Left kidney (tissue), 8 donors: ENCODE measurements at places on chromosomes 1 and 21. TPM values are rescaled to one million over a fixed set of nuclear protein-coding genes. Genes with fewer than 3 reads are reported as not detected.

The CD1E gene
- not detected for polyA plus RNA-seq

The UBR4 gene
- 150 TPM for polyA plus RNA-seq

The ATF3 gene
- polyA plus RNA-seq: 19.1 TPM

GRCh38 chr1:113804421-113805255 is 7.6 kb downstream of the RSBN1 start:
- DNase-seq: no peak

GRCh38 chr1:216458812-216459211 is 35.6 kb upstream of the USH2A start:
- no peak for DNase-seq

GRCh38 chr1:169051171-169051570 is 55.3 kb upstream of the ATP1B1 start:
- no peak for DNase-seq

DNA sequence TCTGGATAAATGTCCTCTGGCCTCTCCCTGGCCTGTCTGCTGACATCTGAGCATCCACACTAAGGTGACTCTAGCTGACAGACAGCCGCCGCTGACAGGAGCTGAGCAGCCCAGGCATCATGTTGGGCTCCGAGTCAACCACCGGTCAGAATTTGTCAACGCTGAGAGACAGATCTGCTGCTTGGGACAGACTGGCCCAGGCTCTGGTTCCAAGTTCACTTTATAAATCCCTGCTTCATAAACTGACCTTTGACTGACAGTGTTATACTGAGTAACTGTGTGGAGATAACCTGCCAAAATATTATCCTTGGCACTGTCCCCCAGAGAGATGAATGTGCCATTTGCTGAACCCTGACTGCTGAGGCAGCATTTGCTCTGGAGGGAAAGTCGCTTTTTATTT is 616.7 kb downstream of the NPHP4 start:
- DNase-seq: no peak

DNA sequence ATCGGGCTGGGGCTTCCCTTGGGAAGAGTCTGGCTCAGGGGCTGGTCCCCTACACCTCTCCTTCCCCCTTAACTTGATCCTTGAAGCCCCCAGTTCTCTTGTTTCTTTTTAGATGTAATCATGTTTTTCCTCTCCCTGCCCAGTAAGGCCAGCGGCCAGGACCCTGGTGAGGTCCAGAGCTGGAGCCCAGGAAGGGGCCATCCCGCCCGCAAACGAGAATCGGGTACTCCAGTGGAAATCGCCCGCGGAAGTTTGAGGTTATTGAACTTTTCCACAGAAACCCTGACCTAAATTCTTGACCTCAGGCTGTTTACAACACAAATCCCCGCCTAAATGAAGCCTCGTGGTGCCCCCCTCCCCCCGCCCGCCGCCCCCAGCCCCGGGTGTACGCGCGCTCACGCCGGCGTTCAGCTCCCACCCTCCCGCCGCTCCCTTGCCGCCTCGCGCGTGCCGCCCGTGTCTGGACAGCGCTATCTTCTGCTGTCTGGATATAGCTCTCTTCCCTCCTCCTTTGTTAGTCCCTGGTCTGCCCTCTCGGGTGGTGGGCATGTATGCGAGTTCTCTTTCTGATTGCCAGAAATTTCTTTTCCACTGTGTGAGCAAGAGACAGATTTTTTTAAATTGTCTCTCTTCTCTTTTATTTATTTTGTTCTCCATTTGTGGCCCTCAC is 165.9 kb upstream of the CACNA1E start:
- DNase-seq: no peak

GRCh38 chr1:202662081-202662480 is 48.2 kb downstream of the SYT2 start:
- no peak for DNase-seq

GRCh38 chr1:220306339-220306738 is 34.1 kb upstream of the RAB3GAP2 start:
- DNase-seq: no peak
